ENCODE measurements at places on chromosomes 3 and 15.

GRCh38 chr3:114294940-114295480, 1.2 kb downstream of the TIGIT start:
- no peak for DNase-seq

- peak; percentile 39 for DNase-seq
Measured at GRCh38 chr3:37492977-37493471, 318.6 kb upstream of the LRRFIP2 start.

DNA sequence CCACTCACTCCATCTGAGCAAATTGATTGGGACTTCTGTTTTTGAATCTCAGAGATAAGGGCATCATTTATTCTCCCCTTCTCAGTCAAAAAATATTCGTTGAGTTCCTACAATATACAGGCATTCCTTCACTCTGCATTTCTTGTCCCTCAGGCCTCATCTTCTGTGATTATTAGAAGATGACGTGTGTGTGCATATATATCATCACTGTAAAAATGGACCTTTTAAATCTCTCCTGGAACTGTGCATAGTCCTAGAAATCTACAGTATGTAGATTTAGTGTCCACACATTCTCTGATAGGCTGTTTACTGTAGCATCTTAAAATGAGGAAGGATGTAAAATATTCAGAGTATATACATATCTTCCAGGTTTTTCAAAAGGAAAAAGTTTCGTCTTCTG, 43.2 kb upstream of the PLXNA1 start:
- DNase-seq = no peak

DNA sequence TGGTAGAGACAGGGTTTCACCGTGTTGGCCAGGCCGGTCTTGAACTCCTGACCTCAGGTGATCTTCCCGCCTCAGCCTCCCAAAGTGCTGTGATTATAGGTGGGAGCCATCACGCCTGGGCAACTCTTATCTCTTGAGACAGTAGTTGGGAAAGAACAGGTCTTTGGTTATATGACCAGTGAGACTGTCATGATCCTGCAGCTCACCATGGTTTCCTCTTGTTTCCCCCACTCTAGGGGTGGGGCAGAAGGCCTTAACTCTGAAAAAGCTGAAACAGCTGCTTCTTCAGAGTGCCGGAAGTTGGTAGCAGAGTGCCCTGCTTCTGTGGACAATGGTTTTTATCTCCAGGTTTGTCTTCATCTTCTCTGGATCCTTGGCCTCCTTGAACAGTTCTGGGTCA, 4.7 kb upstream of the TYRO3 start:
- DNase-seq = no peak

- no peak for DNase-seq
Measured at GRCh38 chr15:72923289-72923688, 129.0 kb upstream of the NEO1 start.

- DNase-seq = no peak
Measured at GRCh38 chr15:99511531-99511865, 54.3 kb upstream of the MEF2A start.

GRCh38 chr3:30085486-30085885, 520.9 kb upstream of the TGFBR2 start:
- no peak for DNase-seq

DNA sequence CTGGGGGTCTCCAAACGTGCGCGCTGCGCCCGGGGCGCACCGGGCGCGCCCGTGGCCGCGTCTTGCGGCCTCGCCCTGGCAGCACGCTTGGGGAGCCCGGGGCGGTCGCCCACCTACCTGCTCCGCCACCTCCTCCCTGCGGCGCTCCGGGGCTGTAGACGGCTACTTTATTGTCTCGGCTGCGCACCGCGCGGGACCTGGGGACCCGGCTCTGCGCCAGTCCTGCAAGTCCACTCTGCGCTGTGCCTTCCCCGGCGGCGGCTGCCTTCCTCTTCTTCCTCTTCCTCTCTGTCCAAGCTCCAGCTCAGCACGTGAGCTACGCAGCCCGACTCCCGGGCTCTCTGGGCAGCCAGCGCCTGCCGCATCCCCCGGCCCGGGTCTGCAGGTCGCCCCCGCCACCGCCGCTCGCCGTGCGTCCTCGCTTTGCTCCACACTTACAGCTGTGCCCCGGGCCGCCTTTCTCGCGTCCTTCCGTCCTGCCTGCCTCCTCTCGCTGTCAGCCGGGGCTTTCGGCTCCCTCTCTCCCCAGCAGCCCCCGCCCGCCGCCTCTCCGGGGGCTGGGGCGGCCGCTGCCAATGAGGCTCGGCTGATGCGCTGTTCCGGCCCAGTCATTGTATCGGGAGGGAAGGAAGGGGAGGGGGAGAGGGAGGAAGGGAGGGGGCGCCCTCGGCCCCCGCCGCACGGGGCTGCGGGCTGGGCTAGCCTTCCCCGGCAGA, 156.4 kb upstream of the FRMD4B start:
- no peak for DNase-seq

- no peak for DNase-seq
Measured at GRCh38 chr3:37824090-37824953, 37.4 kb upstream of the CTDSPL start.

All from GOT3 (cell line).